ENCODE measurements at places on chromosomes 16 and 17.
A peak's percentile ranks its signal among the peaks of the same experiment; 100 is the strongest.

DNA sequence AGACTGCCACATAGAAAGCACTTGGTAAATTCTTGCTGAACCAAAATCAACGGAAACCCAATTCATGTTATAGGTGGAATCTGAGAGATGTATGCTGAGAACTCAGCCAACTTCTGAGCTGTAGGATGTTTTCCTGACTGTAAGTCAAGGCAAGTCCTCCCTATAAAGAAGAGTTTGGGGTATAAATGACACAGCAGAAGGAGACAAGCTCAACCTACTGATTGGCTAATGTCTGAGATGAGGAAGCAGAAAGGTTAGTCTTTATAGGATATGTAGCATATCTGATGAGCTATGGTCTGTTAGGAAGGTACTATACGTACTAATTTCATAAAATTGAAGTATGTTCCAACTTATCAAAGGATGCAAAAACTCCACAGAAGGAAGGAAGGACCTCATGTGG, 99.5 kb downstream of the XYLT1 start:
- no peak for DNase-seq

DNA sequence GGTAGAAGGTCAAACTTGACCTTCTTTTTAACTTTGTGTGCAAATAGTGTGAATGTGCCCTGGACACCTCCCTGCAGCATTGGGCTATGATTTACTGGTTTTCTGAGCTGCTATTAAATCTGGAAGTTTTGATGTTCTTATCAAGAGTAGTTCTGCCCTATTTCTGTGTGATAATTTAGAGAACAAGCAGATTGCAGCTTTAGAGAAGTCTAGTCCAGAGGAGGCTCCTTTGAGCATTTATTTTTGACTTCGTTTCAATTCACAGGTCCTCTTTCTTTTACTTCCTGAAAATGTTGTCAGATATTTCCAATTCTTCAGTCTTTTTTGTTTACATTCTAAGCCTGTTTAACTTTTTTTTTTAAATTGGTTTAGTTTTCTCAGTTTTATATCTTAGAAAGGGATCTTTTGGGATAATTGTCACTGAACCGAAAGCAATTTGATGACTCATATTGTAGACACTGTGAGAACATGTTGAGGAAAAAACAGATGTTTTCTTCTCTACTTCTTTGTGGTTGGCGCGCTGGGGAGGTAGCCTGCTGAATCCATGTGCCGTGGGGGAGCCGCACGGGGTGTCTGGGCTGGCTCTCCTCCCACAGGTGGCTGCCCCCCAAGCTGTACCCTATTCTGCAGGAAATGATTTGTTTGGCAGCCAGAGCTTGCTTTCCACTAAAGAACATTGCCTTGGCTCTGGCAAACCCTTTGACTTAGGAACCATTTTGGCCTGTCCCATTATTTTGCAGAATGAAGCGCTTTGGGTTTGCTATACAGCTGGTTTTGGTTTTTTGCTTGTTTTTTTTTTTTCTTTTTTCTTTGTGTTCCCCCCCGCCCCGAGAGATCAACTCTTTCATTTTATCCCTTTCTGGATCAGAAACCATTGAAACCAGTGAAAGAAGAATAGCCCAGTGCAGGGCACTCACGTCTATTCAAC, 53.4 kb downstream of the MFSD11 start:
- DNase-seq = no peak

DNA sequence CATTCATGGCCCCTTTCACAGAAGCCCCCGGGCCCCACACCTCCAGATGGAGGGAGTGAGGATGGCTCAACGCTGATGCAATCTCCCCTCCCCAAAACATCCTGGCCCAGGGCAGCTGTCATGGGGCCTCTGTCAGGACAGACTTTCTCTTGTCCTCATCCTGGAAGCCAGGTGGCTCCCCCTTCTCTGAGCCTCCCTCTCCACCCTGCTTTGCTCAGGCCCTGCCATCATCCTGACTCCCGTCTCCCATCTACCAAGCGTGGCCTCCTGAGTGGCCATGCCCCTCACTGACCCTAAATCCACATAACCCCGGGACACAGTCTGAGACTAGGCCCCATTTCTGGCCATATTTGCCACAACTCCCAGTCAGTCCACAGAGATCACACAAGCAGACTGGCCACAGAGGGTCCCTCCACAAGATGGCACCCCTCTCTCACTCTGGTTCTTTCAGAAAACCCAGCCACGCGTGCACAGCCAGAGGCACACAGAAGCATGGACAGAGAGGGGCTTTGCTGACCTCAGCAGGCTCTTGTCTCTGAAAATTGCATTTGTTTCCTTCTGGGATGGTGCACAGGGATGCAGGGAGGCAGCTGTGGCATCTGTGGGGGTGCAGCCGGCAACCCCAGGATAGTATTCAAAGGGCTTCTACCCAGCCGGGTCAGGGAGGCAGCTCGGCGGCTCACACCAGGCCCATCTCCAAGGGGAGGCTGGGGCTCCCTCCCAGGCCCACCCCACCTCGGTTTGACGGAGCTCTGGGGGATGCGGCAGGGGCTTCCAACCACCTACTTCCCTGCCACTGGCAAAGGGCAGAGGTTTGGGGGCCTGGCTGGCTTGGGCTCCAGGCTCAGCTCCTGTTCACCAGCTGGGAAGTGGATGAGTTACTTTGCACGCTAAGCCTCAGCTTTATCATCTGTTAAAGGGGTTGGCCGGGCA, 16.9 kb downstream of the DOC2B start:
- peak; percentile 49 for DNase-seq

GRCh38 chr16:83686726-83687125, 121.1 kb upstream of the HSBP1 start:
- DNase-seq = no peak

DNA sequence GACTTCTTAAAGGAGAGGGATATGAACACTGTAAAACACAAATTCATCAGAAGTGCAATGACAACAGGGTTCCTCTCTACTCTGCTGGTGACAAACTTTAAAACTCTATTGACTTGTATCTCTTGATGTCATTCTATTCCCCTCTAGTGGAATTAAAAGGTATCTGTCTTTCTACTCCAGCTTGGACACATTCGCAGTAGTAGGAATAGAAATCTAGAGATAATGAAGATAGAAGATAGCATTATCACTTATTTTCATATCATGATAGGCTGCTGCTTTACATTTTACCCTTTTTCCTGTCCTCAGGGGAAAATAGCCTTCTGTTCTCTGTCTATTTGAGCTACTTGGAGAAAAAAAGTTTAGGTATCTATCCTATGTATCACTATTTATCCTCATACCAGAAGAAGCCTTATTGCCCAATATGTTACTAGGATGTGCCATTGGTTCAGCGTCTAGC, 209.6 kb upstream of the CACNG5 start:
- DNase-seq = no peak

GRCh38 chr16:58094791-58095574, 34.2 kb downstream of the CFAP20 start:
- no peak for DNase-seq

- no peak for DNase-seq
Observed at GRCh38 chr17:66963521-66963908, 992 bp upstream of the CACNG4 start.

- no peak for DNase-seq
Observed at GRCh38 chr17:48528153-48528935, 2.5 kb downstream of the HOXB1 start.

- no peak for DNase-seq
Observed at GRCh38 chr16:3022684-3023414, 893 bp downstream of the HCFC1R1 start.

DNA sequence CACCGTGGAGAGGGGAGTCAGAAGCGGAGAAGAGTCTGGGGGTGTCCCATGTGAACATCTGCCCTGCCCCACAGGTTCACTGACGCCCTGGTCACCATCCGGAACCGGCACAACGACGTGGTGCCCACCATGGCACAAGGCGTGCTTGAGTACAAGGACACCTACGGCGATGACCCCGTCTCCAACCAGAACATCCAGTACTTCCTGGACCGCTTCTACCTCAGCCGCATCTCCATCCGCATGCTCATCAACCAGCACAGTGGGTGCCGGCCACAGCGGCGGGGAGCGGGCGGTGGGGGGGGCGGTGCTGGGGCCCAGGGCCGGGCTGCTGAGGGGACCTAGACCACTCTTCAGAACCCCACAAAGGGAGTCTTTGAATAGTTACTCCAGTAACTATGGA, 10.7 kb downstream of the PDK2 start:
- no peak for DNase-seq

GRCh38 chr17:76268015-76268749, 3.0 kb downstream of the UBALD2 start:
- DNase-seq = peak; percentile 87

- no peak for DNase-seq
Observed at GRCh38 chr17:13346996-13347762, 254.6 kb downstream of the HS3ST3A1 start.

DNA sequence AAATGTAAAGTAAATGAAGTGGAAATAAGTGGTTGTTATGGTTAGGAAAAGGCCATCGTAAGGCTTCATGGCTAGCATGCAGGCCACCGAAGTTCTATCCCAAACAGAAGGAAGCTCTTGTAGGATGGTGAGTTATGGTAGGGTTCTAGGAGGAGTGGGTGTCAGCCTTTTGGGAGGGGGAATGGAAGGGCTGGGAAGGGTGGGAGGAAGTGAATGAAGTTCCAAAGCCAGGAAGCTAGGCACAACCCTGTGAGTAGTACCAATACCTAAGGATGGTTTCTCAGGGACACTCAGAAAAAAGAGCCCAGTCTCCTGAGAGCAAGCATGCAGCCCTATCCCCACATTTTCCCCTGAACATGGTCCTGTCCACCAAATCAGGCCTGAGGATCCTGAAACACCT, 36.3 kb upstream of the CDRT4 start:
- no peak for DNase-seq

GRCh38 chr16:80197741-80198201, 343.0 kb upstream of the DYNLRB2 start:
- no peak for DNase-seq

DNA sequence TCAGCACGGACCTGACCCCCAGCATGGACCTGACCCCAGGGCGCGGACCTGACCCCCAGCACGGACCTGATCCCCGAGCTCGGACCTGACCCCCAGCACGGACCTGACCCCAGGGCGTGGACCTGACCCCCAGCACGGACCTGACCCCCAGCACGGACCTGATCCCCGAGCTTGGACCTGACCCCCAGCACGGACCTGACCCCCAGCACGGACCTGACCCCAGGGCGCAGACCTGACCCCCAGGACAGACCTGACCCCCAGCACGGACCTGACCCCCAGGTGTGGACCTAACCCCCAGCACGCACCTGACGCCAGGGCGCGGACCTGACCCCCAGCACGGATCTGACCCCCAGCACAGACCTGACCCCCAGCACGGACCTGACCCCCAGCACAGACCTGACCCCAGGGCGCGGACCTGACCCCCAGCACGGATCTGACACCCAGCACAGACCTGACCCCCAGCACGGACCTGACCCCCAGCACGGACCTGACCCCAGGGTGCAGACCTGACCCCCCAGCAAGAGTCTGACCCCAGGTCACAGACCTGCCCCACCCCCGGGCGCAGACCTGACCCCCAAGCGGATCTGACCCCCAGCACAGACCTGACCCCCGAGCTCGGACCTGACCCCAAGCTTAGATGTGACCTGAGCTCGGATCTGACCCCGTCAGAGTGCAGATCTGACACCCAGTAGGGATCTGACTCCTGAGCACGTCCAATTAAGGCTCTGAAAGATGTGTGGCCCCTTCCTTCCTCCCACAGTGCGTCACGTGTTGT, 98.7 kb downstream of the C16orf95 start:
- DNase-seq = no peak

GRCh38 chr16:72468582-72468981, 296.6 kb upstream of the PMFBP1 start:
- DNase-seq = no peak

DNA sequence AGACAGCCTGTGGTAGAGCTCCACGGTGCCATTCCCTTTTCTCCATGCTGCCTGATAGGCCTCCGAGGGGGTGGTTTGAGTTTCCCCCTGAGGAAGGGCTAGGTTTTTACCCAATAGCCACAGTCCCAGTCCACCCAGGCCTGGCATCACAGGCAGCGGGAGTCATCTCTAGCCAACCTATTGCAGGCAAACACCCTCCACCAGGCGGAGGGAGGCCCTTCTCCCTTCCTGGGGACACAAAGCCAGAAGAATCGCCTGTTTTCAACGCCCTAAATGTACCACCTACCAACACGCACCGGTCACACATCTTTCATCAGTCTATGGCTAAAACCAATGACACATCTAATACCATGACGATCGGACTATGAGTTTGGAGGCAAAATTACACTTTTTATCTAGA, 7.4 kb downstream of the CSNK1D start:
- DNase-seq = no peak

DNA sequence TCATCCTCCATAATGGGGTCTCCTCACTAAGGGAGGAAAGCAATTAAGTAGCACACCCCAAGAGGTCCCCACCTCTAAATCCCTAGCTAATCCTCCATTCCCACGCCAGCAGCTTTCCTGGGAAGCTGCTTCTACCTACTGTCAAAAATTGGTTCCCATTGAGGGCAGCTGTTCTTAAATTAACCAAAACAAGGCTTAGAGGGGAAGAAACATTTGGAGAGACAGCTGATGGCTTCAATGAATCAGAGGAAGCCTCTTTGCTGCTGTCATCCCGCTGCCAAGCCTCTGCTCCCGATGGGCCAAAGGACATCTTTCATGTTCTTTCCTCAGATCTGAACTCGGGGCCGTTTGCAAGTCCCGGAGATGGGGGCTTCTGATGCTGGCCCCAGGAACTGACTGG, 26.6 kb downstream of the AIPL1 start:
- DNase-seq = no peak

GRCh38 chr17:43661699-43662412, at the start of gene MEOX1:
Gene MEOX1, minus strand, starts transcription at chr17:43661922. Its CDS starts 388 bp downstream, at chr17:43661534.
- no peak for DNase-seq

- DNase-seq = no peak
Observed at GRCh38 chr16:83269541-83269940, 538.2 kb upstream of the HSBP1 start.

DNA sequence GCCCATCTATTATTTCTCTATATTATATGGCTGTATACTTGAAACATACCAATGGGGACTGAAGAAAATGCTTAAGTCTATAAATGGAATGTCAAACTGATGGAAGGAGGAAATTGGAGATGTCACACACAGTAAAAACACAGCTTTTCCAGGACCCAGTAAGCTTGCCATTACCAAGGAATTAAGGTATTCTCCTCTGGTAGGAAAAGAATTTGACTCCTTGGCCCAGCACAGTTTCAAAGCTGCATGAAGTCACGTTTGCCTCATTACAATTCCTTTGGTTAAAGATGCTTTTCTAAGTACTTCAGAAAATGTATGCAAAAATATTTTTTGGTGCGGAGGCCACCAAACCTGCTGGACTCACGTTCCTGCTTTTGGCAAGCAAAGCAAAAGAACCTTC, 48.5 kb downstream of the CDH13 start:
- DNase-seq = no peak

DNA sequence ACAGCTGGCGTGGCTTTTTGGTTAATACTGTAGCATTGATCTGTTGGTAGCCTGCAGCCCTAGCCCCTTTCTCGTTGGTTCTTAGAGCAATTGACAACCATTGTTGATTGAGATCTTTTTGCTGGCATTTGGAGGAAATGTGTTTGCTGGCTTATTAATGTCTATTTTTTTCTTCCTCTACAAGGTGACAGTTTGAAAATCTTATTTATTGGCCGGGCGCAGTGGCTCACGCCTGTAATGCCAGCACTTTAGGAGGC, 1.8 kb downstream of the ATXN2L start:
- no peak for DNase-seq

All from CD4-positive, alpha-beta T cell treated with Interferon alpha-2 for 1 hour (primary cell).